ENCODE measurements at places on chromosomes 5 and 9. TPM values are rescaled to one million over a fixed set of nuclear protein-coding genes. Genes with fewer than 3 reads are reported as not detected.

PLAC8L1 gene
- not detected for polyA plus RNA-seq

ZNF454 gene
- polyA plus RNA-seq: not detected

SPINK4 gene
- 26.4 TPM for polyA plus RNA-seq

AMBP gene
- polyA plus RNA-seq: not detected

HAVCR1 gene
- polyA plus RNA-seq: not detected

PCDHA13 gene
- polyA plus RNA-seq: not detected

PCDHGA4 gene
- polyA plus RNA-seq: 0.47 TPM

TXNDC8 gene
- polyA plus RNA-seq: not detected

LCN15 gene
- polyA plus RNA-seq: 6.6 TPM

HAND1 gene
- polyA plus RNA-seq: 2.4 TPM

ADRA1B gene
- polyA plus RNA-seq: 0.47 TPM

SPINK7 gene
- not detected for polyA plus RNA-seq

HTR1A gene
- polyA plus RNA-seq: not detected

ACOT12 gene
- not detected for polyA plus RNA-seq

XPA gene
- polyA plus RNA-seq: 8.8 TPM

ABHD17B gene
- polyA plus RNA-seq: 15.5 TPM

SUSD3 gene
- not detected for polyA plus RNA-seq

EGFLAM gene
- polyA plus RNA-seq: 2.1 TPM

EIF4EBP3 gene
- 53.9 TPM for polyA plus RNA-seq

CSF2 gene
- polyA plus RNA-seq: not detected

DENND4C gene
- 15.5 TPM for polyA plus RNA-seq

C9orf43 gene
- polyA plus RNA-seq: 0.20 TPM

PHF24 gene
- 0.60 TPM for polyA plus RNA-seq

SLC1A1 gene
- 5.4 TPM for polyA plus RNA-seq

INSL6 gene
- polyA plus RNA-seq: not detected

CA9 gene
- polyA plus RNA-seq: not detected

MLANA gene
- polyA plus RNA-seq: not detected

All from sigmoid colon (tissue), 7 donors.